Kidney epithelial cell (primary cell): ENCODE measurements at places on chromosomes 7 and 10.

- DNase-seq, result no peak
Observed at GRCh38 chr7:23607866-23608265, 10.7 kb downstream of the CCDC126 start.

GRCh38 chr10:63707254-63707910, 186.2 kb downstream of the REEP3 start:
- peak; percentile 98 for DNase-seq

- no peak for DNase-seq
Observed at GRCh38 chr10:87882555-87883294, 19.3 kb downstream of the PTEN start.

GRCh38 chr7:14773729-14774271, 128.8 kb downstream of the DGKB start:
- no peak for DNase-seq

GRCh38 chr10:65313406-65313805, 1612.4 kb upstream of the LRRTM3 start:
- DNase-seq, result peak; percentile 23

DNA sequence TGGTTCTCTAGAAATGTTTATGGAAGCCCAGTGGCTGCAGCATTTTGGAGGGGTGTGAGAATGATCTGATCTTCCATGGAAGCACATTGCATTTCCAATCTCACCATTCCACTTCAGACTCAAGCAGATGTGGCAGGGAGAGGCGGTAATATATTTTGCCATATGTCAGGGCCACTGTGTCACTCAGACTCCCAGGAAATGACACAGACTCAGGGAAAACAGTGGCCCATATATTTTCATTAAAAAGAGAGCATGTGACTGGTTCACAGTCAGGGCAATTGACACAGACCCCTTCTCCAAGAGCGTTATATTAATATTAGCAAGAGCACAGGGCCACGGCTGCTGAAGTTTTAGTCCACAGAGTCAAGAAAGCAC, 149.3 kb upstream of the NRP1 start:
- DNase-seq, result no peak

- no peak for DNase-seq
Observed at GRCh38 chr7:85396676-85397075, 209.8 kb upstream of the SEMA3D start.

- DNase-seq, result no peak
Observed at GRCh38 chr7:21916176-21916575, 29.5 kb downstream of the CDCA7L start.

- DNase-seq, result no peak
Observed at GRCh38 chr10:92153-92552, 43.1 kb upstream of the TUBB8 start.

- DNase-seq, result no peak
Observed at GRCh38 chr7:3042861-3043489, 692 bp downstream of the CARD11 start.

GRCh38 chr7:42522227-42522991, 285.4 kb upstream of the GLI3 start:
- DNase-seq, result no peak

- DNase-seq, result no peak
Observed at GRCh38 chr7:17266565-17266964, 31.9 kb upstream of the AHR start.

DNA sequence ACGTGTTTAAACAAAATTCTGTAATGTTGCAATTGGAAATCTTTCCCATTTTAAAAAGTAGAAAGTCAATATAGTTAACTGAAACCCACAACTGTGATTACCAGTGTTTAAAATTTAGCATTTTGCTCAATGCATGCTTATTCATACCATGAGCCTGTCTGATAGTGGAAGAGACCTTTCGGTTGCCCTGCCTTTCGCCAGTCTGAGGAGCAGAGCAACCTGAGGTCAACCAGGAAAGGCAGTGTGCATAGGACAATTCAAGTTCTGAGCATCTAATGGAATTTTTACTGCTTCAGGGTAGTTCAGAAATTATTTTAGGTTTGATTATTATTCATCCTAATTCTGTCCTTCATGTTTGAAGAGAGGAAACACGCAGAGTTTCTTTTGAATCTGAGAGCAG, 100.8 kb downstream of the CUBN start:
- no peak for DNase-seq

DNA sequence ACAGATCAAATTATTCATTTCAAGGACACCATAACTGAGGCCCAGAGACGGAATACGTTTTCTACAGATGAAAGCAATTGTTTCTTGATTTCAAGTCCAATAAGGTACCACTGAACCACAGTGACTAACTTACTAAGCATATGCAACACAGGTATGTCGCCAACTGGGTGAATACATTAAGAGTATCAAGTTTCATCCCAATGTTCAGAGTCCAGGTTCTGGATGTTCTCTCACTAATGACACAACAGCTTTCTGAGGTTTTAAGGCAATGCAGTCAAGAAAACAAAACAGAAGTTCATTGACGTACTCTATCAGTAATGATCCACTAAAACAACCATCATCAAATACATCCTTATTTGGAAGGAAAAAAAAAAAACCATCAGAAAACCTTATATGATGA, 35.8 kb downstream of the NSUN6 start:
- no peak for DNase-seq

- no peak for DNase-seq
Observed at GRCh38 chr10:132467464-132468149, 70.0 kb upstream of the INPP5A start.

- no peak for DNase-seq
Observed at GRCh38 chr10:14358886-14359573, 28.3 kb upstream of the FRMD4A start.

- no peak for DNase-seq
Observed at GRCh38 chr7:120043250-120043649, 229.7 kb upstream of the KCND2 start.

DNA sequence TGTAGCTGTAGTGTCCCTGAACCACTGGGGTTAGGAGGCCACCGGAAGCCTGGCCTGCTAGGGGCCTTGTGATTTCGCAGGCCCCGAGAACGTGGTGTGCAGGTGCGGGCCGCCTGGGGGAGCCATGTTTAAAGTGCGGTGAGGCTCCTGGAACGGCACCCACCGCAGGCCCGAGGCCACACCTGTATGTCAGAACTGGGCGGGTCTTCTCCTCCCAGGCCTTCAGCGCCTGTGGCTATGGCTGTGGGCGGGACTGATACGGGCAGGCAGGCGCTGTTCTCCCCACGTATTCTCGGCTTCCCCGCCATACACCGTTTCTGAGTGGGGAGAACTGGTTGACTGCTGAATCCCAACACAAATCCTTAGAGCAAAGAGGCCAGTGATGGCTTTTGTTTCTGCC, 74.8 kb downstream of the DNAJB6 start:
- no peak for DNase-seq

GRCh38 chr10:91536111-91536510, 96.8 kb downstream of the PPP1R3C start:
- DNase-seq, result no peak

DNA sequence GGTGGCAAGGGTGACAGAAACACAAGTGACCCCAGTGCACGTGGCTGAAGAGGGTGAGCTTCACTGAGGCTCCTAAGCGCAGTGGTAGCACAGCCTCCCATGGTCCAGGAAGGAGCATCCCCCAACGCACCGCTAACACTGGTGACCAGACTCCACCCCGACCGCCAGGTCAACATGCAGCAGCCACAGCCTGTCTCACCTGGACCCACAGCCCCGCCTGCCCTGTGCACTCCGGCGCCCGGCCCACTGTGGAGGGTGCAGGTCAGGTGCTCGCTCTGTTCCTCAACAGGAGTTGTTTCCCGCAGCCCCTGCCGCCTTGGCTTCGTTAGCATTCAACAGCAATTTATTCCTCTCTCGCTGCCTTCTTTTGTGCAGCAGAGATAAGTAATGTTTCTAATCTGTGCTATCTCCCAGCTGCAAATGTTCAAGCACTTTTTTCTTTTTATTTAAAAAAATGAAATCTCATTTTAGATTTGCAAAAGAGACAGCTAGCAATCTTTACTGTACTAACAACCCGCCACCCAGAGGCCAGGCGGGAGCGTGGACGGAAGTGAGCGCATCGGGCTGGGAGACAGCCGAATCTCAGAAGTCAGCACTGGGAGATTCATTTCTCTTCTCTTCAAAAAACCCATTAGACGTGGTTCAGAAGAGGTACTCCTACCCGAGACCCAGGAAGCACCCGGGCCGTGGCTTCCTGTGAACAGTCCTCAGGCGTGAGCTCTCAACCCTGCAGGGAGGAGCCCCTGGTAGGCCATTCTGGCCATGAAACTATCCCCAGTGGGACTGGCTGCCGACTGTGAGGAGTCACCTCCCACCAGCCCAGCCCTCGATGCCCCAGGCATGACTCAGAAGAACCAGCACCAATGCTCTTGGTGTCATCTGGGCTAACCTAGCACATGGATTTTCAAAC, 133.4 kb downstream of the MAD1L1 start:
- no peak for DNase-seq

GRCh38 chr7:107277331-107277730, 108.5 kb downstream of the HBP1 start:
- no peak for DNase-seq

- DNase-seq, result no peak
Observed at GRCh38 chr10:96700374-96701099, 19.8 kb downstream of the PIK3AP1 start.

DNA sequence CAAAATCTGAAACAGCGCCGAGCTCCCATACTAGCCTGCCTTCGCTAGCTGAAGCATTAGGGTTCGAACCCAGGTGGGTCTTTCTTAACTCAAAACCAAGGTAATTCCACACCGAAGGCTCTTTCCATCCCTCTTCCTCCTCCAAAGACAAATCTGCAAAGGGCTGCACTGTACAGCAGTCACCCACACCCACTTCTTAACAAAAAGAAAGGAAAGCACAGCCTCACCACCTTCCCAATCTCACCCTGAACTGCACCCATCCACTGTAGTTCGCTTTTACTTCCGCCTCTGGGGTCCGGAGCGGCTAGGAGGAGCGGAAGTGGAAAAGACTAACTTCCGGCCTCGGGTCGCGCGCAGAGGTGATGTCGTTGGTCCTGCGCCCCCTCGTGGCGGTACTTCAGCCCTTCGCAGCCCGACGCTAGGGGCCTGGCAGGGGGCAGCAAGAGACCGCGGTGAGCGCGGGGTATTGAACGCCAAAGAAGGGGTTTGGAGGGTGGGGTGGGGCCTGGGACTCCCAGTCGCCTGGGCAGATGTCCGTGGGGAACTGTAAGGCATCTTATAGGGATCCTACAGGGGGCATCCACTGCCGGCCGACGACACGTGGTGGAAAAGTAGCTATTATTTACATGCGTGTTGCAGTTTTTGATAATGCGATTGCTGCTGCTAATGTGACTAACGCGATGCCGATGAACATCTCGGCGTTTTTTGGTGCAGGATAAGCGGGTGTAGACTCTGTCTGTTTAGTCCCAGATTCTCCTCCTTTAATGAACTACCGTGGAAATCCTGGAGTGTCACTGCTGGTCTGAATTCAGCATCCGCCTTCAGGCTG, at the start of gene MTERF1:
MTERF1 (minus strand) TSS at position 290 of the 829 bp plus-strand sequence. CDS start 619 bp downstream, outside the sequence.
- DNase-seq, result peak; percentile 56

- DNase-seq, result no peak
Observed at GRCh38 chr7:5488286-5488878, 64.7 kb upstream of the TNRC18 start.

DNA sequence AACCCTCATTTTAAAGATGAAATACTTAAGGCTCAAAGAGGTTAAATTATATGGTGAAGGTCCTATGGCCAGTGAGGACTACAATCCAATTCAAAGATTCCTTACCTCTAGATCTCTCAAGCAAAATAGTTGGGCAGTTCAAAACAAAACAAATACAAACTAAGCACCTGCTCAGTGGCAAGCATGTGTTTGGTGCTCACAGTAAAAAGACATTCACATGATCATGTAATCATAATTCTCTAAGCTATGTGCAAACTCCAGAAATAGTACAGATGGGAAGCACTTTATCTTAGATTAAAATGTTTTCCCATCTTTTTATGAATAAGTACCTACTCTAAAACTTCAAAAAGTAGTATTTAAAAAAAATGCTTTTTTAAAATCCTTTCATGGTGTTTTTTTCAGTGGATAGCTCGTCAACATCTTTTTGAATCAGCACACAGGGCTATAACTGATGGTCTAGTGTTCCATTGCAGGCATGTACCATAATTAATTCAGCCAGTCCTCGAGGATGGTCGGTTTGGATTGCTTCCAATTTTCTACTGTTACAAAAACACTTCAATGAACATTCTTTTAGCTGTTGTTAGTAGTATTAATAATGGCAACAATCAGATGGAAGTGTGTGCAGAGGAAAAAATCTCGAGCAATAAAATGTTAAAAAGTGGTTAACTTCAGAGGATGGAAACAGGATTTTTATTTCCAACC, 58.4 kb downstream of the CHCHD3 start:
- no peak for DNase-seq

GRCh38 chr10:52682766-52683165, 89.8 kb downstream of the MBL2 start:
- no peak for DNase-seq

DNA sequence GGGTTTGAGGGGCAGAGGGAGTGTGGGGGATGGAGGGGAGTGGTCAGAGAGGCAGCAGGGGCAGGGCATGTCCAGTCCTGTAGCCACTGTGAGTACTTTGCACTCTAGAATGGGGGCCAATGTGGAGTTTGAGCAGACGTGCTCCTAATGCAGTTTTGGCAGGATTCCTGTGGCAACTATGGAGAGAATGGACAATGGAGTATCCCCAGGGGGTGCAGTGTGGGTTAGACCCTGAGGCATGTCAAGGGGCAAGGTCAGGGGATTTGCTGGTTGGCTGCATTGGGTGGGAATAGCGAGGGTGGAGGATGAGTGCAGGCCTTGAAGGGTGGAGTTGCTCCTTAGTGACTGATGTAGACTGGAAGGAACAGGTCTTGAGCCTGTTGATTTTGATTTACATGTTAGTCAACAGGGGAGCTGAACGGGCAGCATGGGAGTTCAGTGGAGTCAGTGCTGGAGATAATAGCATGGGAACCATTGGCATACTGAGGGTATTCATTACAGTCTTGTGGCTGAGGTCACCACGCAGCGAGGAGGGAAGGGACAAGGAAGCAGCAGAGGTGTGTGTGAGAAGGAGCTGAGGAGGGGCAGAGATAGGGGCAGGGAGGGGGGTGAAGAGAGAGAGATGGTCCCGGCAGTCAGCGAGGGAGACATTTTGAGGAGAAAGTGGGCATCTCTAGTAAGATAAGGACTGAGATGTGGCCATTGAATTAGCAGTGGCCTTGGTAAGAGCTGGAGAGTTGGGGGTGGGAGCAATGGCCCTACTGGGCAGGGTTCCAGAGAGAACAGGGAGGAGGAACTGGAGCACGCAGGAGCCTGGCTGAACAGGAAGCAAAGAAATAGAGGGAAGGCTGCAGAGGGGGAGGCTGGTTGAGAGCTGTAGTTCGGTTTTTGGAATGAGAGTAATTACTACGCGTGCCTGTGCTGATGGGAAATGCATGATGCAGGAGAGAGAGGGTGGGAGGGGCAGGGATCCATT, 112.7 kb downstream of the CCNY start:
- no peak for DNase-seq

DNA sequence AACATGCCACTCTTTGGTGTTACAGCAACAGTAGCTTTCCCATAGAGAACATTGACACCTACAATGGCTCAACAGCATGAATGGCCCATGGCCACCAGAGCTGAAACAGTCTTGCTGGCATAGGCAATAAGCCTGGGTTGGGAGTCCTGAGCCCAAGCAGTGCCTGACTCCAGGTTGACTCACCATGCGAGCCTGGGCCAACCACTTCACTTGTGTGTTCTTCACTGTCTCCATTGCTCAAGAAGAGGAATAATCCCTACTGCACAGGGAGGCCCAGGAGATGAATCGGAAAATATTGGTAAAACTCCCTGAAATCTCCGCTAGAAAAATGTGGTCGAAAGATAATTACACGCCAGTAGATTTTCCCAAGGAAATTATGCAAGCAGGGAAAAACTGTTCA, 89.2 kb upstream of the INHBA start:
- no peak for DNase-seq

- DNase-seq, result no peak
Observed at GRCh38 chr7:135188298-135188984, 17.9 kb upstream of the CYREN start.
